Stimulated activated naive B cell treated with anti-CD40 and anti-IgM and Interleukin-4, amounts not matched to agents 10 μg/mL and 1 μg/mL and 100 μg/mL, for 72 hours (primary cell): ENCODE measurements at places on chromosomes 7 and 10.

DNA sequence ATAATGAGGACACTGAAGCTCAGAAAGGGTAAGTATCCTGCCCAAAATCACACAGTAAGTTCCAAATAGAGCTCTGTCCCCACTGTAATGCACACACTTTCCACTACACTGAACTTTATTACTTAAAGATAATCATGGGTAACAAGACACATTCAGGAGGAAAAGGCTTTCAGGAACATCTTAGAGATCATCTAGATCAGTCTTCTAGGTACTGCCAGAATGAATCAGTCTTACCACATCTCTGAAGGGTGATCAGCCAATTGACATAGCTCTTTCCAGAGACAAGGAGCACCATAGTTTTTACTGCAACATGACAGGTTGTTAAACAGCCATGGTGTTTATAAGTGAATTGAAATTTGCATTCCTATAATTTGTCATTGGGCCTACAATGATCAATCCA lies 5.4 kb upstream of the HERPUD2 start:
- no peak for DNase-seq

DNA sequence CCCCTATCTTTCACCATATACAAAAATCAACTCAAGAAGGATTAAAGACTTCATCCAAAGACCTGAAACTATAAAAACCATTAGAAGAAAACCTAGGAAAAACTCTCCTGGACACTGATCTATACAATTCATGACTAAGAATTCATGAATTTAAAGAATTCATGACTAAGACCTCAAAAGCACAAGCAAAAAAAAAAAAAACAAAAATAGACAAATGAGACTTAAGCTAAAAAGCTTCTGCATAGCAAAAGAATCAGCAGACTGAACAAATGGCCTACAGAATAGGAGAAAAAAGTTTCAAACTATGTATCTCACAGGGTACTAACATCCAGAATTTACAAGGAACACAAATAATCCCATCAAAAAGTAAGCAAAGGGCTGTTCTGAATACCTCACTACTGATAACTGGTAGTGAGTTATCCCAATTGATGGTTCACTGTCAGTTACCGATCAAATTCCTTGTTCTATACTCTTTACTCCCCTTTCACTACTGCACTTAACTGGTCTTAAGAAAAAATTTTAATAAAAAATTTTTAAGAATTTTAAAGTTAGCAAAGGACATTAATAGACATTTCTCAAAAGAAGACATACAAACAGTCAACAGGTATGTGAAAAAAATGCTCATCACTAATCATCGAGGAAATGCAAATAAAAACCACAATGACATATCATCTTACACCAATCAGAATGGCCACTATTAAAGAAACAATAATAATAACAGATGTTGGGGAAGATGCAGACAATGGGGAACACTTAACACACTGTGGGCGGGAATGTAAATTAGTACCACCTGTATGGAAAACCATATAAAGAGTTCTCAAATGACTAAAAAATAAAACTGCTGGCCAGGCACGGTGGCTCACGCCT lies 33.2 kb downstream of the KMT2C start:
- DNase-seq, result no peak

DNA sequence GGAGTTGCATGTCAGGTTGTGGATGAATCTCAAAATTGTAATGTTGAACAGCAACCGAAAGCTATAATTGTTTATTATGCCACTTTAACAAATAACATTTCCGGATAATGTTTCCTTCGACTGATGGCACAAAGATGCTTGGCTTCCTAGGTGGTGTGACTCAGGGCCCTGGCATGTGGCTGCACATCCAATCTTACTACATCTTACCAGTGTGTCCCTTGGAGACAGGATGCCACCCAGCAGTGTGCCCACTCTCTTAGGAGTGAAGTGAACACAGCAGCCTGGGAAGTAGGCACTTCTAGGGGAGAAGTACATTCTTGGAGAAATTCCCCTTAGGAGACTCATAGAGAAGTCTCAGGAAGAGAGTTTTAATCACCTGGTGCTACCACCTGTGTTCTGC lies 33.0 kb upstream of the GPR26 start:
- DNase-seq, result no peak

- no peak for DNase-seq
Observed at GRCh38 chr7:36690041-36690440, 34.3 kb downstream of the AOAH start.

DNA sequence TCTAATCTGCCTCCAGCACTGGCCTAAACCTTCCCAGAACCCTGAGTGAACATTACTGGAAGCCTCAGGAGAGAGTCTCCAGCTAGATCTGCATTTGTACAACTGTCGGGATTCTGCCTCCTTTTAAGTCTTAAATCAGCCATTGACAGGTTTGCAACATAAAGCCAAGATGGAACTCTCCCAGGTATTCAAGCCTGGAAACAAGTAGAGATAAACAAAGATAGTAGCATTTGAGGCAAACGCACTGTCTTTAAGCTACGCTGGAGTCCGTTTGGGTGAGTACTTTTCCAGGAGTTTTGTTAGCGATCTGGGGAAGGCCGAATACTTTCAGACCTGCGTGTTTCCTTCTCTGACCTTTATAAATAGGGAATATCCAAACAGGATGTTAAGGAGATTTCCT lies 317.2 kb upstream of the FZD8 start:
- DNase-seq, result no peak

- no peak for DNase-seq
Observed at GRCh38 chr7:31203551-31203950, 137.0 kb downstream of the NEUROD6 start.

- no peak for DNase-seq
Observed at GRCh38 chr7:151018421-151019129, 5.7 kb downstream of the ATG9B start.
